ENCODE measurements at places on chromosomes 5 and 9.

DNA sequence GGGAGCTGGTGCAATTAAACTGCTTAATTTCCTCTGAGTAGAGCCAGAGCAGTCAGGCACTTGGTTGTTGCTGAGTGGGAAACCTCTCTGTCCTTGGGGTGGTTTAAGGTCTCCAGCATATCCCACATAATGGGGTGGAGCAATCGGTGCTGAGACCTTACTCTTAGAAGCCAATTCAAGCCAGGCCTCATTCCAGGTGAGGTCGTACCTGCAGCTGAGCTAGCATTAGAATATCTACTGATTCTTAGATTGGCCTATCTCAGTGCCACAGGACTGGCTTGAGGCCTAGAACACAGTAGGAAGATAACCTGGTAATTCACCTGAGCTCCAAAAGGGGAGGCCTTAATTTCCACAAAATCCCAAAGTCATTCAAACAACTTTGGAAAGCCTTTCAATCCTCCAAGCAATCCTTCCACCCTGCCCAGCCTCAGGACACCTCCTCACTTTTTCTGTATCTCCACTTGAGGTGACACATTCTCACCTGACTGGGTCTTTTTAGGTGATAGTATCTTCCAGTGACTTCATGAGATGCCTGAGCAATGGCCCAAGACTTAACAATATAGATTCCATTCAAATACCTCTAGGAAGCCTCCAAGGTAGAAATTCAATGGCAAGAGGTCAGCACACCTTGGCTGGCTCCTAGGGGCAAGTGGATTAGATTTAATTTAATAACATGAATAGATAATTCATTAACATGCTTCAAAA, 91.0 kb downstream of the FEM1C start:
- no peak for DNase-seq

DNA sequence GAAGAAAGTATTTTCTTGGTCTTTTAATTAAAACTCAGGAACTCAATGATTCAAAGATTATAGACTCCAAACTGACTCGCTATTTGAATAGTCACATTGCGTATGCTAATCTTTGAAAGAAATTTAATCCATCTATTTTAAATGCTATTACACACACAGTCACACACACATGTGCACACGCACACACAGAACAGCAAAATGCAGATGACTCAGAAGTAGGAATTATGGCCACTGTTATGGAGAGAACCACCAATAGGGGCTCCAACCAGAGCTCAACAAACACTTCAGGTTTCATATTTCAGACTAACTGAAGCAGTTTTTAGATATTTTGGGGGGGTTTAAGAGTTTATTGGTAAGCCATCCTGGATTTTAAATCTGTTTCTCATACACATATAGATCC, 1917.9 kb downstream of the EFNA5 start:
- DNase-seq, result no peak

- no peak for DNase-seq
These were observed 7.2 kb upstream of the ARSI start for GRCh38 chr5:150309886-150310239.

DNA sequence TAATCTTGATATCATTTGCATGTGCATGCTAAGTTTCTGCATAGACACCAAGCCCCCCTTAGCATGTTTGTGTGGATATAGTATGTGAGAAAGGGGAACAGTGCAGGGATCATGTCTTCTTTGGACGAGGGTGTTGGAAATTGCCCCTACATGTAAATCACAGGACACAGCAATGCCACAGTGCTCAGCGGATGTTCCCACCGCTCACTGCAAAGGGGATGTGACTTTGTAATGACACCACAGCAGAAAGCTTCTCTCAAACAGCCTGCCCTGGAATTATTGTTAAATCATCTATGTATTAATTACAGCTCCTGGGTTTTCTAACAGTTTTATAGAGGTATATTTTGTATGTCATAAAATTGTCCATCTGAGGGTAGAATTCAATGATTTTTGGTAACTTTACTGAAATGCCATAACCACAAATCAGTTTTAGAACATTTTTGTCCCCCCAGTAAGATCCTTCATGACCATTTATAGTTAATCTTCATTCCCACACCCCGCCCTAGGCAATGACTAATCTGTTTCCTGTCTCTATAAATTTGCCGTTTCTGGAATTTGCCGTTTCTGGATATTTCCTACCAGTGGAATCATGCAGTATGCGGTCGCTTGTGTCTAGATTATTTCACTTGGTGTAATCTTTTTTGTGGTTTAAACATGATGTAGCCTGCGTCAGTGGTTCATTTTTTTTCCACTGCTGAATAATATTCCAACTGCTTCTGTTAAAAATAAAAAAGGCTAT, 648.5 kb upstream of the WWC1 start:
- no peak for DNase-seq

GRCh38 chr9:90578126-90578815, 64.4 kb downstream of the DIRAS2 start:
- no peak for DNase-seq

- no peak for DNase-seq
These were observed at the start of gene CLIC3 for GRCh38 chr9:136996361-136997292. CLIC3 (minus strand) TSS chr9:136996568; CDS start chr9:136996543, 25 bp downstream.

DNA sequence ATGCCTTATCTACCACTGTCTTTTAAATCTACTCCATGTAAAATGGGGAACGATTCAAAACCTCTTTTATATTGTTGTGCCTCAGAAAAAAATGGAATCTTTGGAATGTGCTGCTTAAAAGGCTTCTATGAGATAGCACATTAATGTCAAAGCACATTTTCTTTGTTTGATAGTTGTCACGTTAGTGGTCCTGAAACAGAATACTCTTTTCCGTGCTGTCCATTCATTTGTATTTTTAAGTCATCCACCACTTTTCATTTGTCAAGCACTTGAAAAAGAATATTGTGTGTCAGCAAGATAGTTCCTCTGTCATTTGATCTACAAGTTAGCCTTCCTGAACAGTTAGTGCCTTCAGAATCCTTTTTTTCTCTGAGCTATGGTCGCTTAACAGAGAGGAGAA, 246.9 kb downstream of the MAST4 start:
- no peak for DNase-seq

- DNase-seq, result no peak
These were observed 94.2 kb upstream of the APC start for GRCh38 chr5:112643339-112643971.

DNA sequence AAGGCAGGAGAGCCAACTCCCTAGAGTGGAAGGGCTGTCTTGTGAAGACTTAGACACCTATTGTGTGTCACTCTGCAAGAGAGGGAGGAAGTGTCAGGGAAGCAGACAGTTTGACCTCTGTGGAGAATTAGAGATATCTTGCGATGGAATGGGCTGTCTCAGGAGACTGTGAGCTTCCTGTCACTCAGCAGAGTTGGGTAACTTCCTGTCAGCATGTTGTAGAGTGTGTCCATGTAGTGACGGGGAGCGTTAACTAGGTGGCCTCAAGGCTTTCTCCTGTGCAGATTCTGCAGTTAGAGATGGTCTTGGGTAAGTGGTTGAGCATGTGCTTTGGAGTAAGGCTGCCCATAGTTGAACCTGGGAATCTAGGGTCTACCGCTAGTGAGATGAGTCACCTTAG, 136.5 kb downstream of the KIF4B start:
- DNase-seq, result no peak

DNA sequence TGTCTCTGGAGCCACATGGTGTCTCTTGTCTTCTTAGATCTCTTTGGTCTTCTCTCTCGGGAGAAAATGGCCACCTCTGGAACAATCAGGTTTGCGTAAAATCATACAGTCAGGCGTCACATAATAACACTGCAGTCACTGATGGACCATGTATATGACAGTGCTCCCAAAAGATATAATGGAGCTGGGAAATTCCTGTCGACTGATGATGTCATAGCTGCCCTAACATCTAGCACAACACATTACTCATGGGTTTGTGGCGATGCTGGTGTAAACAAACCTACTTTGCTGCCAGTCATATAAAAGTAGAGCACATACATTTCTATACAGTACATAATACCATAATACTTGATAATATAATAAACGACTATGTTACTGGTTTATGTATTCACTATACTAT, 30.1 kb upstream of the RAI14 start:
- DNase-seq, result no peak

DNA sequence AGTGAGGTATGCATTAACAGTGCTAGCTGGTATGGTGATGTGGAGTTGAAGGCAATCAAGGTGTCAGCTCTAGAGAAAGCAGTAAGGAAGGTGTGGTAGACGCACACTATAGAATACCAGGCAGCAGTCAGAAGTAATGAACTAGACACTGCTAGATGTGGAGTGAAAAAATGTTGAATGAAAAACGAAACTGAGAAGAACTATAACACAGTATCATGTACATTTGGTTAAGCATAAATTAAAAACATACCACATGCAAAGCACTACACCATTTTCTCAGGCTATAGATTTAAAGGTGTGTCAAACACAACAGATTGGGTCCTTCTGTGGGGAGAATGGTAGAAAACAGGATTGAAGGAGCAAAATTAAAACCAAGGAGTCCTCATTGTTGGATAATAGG, 15.4 kb downstream of the ZNF622 start:
- no peak for DNase-seq

- no peak for DNase-seq
These were observed 1.2 kb downstream of the LCN15 start for GRCh38 chr9:136762915-136763648.

DNA sequence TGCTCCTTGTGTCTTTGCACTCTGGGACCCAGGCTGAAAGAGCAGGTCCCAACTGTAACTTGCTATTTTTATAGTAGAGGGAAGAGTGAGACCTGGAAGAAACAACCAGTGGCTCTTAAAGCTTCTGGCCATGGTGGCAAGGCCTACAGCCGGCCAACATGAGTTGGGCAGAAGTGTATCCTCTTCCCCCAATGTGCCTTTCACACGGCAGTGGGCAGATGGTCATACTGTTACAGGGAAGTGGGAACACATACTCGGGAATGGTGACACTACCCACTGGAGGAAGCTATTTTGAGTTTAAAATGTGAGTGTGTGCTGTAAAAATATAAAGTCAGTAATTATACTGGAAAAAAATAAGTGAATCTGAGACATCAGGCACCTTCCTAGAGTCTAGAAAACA, 116.0 kb downstream of the MVB12B start:
- DNase-seq, result no peak

DNA sequence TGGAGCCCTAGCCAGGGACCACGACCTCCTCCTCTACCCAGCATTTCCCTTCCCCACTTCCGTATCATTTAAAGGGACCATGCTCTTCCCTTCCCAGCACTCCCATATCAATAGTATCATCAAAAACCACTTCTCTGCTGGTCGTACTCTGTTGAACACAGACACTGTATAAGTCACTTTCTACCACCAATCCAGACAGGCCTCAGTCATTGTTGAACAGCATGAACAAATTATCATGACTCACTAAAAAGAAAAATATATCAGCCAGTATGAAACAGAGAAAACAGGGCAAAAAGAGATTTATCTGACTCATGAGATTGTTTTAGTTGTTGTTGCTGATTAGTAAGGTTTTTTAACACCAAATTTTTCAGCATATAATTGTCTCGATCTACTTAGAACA, 89.8 kb downstream of the CDKN2A start:
- no peak for DNase-seq

GRCh38 chr5:162911873-162912272, 525.5 kb upstream of the CCNG1 start:
- no peak for DNase-seq

GRCh38 chr5:72835633-72836032, 19.2 kb downstream of the TNPO1 start:
- no peak for DNase-seq

GRCh38 chr5:144472221-144472620, 301.5 kb downstream of the KCTD16 start:
- DNase-seq, result no peak
